ENCODE measurements at places on chromosomes 12 and 14.

DNA sequence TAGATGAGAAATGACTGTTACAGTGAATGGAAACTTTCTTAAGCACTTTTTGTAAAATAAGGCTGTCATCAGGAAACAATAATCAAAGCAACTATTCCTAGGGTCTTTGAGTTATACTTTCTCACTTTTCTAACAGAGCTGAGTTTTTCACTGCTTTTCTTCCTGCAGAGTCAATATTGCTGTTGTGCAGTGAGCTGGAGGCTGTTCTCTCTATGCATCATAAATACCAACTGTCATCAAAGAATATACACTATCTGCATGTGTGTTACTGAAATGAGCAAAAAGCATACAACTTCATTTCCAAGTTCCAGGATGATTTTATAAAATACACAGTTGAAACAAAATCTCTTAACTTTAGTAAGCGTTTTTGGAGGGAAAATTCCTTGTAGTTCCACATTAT lies 110.4 kb upstream of the CPSF6 start:
- no peak for DNase-seq

- no peak for DNase-seq
Measured at GRCh38 chr12:54230555-54230954, 41.8 kb upstream of the SMUG1 start.

DNA sequence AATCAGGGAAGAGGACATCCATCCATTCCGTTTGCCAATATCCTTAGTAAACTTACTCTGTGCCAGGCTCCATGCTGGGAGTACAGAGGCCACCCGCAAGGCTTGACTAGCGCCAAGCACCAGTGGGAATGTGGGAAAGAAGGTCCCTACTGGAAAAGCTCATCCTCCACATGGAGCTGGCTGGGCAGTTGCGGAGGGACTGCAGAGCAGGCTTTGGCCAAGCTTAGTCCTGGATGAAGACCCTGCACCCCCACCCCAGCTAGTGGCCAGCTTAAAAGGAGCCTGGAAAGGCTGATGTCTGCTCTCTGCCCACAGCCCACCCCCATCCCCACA lies 22.4 kb upstream of the EIF2B2 start:
- no peak for DNase-seq

DNA sequence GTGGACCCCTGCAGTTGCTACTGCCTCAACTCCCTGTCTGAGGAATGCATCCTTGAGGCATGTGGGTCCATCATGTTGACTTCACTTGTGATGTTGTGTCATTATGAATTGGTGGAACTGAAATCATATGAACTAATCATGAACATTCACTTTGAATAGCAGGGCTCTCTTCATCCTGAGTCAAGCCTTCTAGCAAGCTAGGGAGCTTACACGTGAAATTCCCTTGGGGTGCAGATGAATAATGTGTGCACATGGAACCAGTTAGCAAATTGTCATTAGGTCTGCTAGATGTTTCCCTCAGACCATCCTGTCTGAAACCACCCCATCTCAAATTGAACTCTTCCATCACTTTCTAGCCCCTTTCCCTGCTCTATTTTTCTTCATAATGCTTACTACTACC lies 3.6 kb downstream of the COQ6 start:
- DNase-seq = no peak

DNA sequence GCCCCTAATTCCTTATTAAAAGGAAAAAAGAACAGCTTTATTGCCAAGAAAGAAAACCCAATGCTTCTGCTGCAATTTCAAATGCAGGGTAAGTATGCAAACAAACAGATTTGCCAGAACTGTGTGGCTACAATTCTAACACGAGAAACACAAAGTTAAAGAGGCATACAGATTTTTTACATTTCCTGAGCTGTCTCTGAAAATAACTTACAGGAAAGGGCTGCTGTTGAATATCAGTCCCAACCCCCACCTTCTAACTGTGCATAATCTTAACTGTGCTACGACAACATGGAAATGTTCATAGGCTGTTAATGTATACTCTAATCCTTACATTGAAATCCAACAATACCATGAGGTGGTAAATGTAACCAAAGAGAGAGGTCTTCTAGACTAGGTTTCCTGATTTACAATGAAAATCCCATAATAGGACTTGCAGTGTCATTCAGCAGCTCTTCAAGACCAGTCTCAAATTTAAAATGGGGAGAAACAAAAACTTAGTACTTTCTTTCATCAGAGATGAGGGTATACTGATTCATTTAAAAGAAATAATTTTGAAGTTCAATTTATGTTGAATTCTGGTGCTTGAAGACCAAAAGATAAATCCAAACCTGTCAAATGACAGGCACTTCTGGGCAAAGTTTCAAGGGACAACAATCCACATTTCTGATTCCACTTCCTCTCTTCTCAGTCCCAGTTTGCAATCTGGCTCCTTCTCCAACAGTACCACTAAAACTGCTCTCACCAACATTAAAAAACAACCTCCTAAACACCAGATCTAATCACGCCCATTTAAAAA lies 14.4 kb downstream of the FGD6 start:
- no peak for DNase-seq

DNA sequence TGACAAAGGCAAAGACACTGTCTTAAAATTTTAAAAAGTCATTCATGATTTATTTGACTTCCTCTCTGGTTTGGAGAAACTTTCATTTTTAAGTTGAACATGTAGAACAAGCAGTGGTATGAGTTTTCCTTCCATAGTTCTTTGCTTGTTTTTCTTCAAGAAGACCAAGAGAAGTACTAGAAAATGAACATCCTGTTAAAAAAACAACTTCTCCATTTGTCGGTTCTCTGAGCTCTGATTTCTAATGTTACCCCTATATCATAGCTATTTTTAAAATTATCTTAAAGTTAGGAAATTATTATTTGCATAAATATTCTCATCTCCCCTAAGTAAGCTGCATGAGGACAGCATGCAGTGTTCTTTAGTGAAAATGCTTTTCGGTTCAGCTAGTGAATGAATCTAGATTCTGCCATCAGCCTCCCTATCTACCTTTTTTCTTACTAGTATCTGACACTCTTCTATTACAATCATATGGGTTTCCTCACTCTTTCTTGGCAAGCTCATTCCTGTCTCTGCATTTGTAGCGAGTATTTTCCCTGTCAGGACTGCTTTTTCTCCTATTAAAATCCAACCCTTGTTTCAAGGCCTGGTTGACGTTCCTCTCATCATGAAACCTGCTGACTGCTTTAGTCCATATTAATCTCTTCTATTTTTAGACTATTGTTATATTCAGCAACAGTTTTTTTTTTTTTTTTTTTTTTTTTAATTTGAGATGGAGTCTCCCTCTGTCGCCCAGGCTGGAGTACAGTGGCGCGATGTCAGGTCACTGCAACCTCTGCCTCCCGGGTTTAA lies 15.8 kb downstream of the DIP2B start:
- DNase-seq = no peak

DNA sequence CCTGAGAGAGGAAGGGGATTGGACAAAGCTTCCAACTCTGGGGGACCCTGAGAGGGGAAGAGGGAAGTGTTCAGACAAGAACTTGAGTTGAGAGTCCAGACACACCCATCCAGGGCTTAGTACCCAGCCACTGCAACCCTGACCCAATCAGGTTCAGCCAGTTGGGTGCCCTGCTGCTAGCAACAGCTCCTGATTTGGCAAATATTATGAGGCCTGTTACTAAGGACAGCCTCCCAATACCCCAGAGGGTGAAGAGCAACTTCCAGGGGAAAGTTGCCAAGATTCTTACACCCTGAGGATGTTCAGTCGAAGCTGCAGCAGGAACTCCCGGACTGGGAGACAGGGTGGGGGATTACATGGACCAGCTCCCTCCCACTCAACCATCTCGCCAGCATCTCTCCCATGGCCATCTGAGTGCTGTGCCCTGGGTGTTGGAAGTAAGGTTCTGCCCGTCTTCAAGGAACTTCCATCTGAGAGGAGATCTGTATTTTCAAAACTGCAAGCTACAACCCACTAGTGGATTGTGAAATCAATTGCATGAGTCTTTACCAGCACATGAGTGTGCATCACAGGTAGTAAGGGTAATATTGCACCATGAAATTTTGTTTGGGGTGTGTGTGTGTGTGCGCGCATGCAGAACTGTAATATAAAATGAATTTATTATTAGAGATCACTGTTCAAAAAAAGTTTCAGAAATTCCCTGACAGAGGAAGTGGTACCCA lies 11.5 kb upstream of the KRT78 start:
- DNase-seq = peak; percentile 99

DNA sequence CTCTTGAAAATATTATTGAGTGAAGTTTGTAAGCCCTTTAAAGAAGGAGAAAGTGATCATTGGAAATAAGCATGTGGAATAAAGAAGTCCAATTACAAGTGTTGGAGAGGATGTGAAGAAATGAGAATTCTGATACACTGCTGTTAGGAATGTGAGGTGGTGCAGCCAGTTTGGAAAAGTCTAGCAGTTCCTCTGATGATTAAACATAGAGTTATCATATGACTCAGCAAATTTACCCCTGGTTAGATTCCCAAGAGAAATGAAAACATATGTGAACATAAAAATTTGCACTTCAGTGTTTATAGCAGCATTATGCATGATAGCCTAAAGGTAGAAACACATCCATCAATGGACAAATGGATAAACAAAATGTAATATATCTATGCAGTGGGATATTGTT lies 319.9 kb downstream of the AEBP2 start:
- DNase-seq = peak; percentile 75

- no peak for DNase-seq
Measured at GRCh38 chr14:51207621-51208020, 32.4 kb upstream of the TMX1 start.

- peak; percentile 77 for DNase-seq
Measured at GRCh38 chr12:106358396-106359241, 1.1 kb downstream of the POLR3B start.

- no peak for DNase-seq
Measured at GRCh38 chr12:56980268-56980667, 22.9 kb upstream of the RDH16 start.

- no peak for DNase-seq
Measured at GRCh38 chr12:14058717-14059116, 77.3 kb upstream of the GRIN2B start.

- DNase-seq = peak; percentile 22
Measured at GRCh38 chr12:8078398-8078797, 3.7 kb upstream of the NECAP1 start.

GRCh38 chr12:110718222-110718908 lies 24.3 kb downstream of the PPP1CC start:
- DNase-seq = no peak

- no peak for DNase-seq
Measured at GRCh38 chr12:115074617-115075016, 390.6 kb upstream of the TBX3 start.

GRCh38 chr12:118371321-118372282 lies 1.1 kb downstream of the TAOK3 start:
- no peak for DNase-seq

DNA sequence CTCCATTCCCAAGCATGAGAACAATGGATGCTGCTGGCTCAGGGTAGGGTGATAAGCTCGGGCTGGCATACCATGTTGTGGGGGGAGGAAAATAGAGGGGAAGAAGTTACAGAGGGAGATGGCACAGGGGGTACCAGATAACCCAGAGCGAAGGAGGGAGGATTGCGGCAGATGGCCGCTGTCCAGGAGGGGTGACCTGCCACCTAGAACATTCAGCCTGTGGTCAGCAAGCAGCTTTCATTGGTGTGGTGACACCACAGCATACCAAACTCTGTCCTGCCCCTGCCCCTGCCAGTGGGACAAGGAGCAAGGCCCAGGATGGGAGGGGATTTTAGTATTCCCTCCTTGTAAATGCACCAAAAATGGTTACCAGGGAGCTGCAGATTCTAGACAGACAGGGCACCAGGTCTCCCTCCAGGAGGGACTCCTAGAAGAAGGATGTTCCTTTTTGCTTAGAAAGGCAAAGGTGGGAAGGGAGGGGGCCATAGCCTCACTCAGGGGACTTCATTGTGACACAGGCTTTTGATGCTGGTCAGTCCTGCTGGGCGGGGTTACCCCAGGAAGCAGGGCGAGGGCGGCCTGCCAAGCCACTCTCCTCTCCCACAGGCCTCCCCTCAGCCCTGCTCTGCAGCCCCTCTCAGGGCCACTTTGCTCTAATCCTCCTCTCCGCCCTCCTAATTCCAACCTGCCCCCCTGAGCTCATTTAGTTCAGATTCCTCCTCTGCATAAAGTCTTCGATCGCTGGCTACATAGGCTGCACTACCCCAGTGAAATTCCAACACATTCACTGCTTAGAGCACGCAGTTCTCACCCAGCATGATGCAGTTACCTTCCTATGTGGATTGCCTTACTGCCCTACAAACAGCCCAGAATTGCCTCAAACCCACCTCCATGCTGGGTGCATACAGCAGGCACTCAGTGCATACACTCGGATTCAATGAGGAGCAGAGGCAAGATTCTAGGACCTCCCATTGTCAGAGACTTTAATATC lies 36.0 kb upstream of the PLEKHG6 start:
- no peak for DNase-seq

DNA sequence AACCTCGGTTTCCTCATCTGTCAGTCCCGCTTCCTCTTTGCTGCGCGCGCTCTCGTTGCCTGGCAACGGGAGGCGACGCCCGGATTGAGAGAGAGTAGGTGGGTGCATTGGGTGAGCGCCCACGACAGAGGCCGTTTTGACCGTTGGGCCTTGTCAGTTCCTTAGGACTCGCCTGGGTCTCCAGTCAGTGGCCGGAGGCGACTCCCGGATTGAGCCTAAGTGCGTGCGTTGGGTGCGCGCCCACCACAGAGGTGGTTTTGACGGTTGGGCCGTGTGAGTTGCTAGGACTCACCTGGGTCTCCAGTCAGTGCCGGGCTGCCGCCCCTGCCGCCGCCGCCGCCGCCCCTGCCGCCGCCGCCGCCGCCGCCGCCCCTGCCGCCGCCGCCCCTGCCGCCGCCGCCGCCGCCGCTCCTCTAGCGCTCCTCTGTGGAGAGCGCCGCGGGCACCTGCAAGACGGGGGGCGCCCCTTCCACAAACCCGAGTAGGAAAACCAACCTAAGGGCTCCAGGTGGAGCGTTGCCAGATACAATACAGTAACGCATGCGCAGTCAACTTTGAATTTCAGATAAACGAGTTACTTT lies 37.2 kb downstream of the APOBEC1 start:
- no peak for DNase-seq

DNA sequence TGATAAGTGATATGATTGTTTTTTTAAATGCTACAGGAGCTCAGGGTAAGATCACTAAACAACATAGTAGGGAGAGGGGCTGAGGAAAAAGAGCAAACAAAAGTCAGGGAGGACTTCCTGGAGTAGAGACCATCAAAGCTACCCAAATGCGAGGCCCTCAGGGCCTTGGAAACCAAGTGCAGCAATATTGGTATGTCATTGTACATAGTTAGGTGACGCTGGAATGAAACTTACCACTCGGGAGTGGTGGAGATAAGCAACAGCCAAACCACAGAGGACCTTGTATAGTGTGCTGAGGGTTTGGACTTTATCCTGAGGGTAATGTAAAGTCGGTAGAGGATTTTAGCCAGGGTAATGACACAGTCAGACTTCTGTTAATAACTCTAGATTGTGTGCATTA lies 13.8 kb downstream of the KITLG start:
- peak; percentile 75 for DNase-seq
